T-helper 17 cell (primary cell): ENCODE measurements at places on chromosomes 3 and 15.

DNA sequence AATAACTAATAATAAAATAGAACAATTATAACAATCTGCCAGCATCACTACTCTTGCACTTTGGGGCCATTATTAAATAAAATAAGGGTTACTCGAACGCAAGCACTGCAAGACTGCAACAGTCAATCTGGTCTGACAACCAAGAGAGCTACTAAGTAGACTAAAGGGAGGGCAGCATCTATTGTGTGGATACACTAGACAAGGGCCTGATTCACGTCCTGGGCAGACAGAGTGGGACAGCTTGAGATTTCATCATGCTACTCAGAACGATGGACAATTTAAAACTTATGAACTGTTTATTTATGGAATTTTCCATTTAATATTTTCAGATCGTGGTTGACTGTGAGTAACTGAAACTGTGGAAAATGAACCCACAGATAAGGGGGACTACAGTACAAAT lies 39.5 kb downstream of the TNIK start:
- no peak for DNase-seq

DNA sequence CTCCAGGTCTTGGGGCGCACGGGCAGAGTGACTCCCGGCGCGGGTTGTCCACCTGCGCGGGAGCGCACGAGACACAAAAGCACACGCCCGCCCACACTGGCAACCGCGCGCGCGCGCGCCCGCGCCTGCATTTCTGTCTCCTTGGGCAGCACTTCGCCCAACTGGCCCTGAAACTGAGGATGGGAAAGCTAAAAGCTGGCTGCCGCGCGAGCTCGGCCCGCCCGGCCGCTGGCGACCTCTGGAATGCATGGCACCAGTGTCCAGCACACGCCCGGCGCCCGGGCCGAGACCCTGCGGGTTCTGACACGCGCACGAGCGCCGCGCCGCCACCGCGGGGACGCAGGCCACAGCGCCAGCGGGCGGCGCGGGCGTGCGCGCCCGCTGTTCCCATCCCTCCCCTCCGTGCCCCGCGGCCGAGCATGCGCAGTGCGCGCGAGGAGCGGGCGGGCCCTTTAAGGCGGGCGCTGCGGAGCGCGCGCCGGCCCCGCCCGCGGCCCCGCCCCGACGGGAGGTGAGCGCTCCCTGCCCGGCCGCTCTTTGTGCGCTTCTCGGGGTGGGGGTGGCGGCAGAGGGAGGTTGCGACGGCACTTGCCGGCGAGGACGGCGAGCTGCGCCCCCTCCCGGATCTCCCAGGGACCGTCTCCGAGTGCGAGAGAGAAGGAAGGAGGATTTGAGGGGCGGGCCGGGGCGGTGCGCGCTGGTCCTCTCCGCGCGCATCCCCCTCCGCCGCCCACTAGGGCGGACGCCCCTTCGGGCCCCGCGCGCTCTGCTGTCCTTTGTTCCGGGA lies 1.0 kb upstream of the MEX3B start:
- DNase-seq: peak; percentile 78

DNA sequence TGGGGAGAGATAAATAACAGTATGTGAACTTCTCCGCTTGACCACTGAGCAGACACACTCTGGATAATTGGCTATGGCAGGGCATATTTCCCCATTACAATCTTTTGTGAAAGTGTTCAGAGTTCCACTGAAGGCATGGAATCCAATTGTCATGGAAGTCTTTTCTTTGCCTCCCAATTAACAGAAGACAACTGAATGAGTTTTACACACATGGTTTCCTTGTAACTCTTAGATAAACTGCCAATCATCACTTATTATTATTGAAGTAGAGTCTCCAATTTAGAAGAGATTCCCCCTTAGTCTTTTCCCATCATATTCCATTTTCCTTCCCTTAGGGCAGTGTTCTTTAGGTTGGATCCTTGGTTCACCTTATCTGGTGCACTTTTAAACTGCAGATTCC lies 308.3 kb downstream of the NR2F2 start:
- no peak for DNase-seq

- DNase-seq: no peak
Observed at GRCh38 chr15:57012556-57012955, 94.1 kb downstream of the TCF12 start.

GRCh38 chr15:73386886-73387506 lies 18.2 kb upstream of the HCN4 start:
- no peak for DNase-seq

DNA sequence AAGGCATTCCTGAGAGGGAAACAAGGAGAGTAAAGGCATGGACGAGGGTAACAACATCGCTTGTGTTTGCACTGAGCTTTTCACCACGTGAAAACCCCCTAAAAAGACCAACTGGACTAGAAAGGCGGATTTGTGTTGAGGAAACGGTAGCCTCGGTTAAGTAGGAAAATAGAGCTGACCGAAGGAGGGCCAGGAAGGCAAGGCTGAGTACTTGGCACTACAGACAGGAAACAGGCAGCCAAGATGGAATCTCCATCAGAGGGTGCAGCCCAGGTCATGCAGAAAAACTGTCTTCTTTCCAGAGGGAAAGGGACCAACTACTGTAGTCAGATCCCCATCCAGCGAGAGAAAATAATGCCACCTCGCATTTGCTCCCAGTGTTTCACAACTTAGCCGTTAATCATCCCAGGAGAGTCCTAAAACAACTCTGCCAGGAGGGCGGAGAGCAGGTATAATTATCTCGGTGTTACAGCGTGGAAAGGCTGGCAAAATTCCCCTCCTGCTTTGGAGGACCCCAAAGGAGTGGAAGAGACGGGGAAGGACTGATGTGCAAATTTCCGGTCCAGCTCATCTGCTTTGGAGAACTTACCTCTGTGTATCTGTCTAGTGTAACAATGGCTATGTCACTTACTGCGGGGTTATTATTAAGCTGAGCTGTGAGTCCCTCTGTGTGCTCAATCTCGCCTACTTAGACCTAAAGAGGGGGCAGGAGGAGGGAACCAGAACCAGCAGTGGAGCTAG lies 77.2 kb downstream of the MYO1E start:
- DNase-seq: no peak

- no peak for DNase-seq
Observed at GRCh38 chr3:49642708-49643145, 31.4 kb upstream of the APEH start.

DNA sequence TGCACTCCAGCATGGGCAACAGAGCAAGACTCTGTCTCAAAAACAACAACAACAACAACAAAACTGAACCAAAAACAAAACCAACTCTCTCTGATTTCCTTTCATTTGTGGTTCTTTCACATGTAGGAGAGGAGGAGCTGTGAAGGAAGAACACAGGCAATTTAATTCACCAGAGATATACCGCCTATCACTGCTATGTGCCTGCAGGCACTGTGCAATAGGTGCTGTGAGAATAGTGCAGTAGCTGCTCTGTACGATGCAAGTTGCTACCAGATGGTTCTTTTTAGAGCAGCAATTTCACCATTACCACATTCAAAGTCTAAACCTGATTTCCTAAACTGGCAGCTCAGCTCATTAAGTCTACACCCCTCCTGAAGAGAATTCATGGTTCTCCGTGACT lies 11.3 kb upstream of the PROK2 start:
- DNase-seq: no peak

- DNase-seq: no peak
Observed at GRCh38 chr3:158447408-158447807, 123.6 kb upstream of the MLF1 start.

DNA sequence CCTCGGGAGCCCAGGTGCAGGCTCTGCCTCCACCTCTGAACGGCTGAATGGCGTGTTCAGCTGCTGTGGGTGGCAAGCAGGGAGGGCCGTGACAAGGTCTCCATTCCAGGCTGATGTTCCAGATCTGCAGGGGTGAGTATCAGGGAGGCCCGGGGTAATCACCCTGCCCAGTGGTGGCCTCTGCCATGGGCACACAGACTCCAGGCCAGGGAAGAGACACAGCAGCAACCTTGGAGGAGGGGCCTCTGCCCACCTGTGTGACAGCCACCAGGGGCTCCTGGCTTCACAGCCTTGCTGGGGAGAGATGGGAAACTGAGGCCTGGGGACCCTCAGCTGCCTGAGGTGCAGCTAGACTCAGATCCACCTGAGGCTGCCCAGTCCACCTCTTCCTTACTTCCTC lies 25.6 kb upstream of the ACAD9 start:
- DNase-seq: no peak

DNA sequence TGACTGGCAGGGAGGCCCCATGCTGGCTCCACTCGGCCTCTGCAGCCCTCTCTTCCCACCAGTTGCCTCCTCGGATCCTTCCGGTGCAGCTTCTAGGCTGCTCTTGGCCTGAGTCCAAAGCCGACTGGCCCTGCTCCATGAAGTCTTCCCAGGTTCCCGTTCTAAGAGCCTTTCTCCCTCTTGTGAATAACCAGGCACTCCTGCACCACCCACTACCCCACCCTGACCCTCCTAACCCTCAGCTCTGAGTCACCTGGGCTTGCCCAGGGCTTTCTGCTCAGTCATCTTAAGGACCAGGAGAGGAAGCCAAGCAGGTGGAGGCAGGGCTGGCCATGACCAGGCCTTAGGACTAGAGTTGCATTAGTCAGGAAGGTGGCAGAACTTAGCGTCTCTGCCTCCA lies 28.1 kb upstream of the CNBP start:
- DNase-seq: no peak

DNA sequence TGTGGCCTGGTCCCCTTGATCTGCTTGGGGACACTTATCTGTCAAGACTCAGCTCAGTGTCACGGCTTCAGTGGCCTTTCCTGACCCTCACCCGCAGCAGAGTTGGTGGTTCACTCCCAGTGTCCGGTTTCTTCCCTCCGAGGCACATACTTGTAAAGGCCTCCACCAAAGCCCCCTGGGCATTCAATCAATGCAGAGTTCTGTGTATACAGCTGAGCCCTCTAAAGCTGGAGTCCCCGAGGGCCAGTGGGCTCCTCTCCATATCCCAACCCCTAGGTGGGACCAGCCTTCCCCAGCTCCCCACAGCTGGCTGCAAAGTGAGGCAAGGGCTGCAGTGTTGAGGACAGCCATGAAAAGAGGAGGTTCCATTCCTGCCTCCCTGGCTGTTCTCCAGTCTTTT lies 70.9 kb upstream of the RGMA start:
- no peak for DNase-seq

GRCh38 chr3:137099364-137100219 lies 141.8 kb downstream of the IL20RB start:
- no peak for DNase-seq

DNA sequence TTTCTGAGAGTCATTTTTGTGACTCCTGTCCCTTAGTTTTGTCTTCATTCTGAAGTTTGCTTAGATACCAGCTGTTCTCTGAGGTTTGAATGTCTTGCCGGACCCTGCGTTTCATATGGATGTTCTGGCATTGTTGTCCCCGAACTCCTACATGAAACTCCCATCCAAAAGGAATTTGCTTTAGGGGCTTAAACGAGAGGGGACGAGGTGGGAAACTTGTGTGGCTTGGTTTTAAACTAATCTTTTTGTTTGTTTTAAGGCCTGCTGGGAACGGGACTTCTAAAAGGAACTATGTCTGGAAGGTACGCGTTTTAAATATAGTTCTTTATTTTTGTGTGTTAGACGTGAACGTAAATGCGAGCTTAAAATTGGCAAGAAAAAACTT lies 679 bp downstream of the RPL35A start:
- DNase-seq: no peak

DNA sequence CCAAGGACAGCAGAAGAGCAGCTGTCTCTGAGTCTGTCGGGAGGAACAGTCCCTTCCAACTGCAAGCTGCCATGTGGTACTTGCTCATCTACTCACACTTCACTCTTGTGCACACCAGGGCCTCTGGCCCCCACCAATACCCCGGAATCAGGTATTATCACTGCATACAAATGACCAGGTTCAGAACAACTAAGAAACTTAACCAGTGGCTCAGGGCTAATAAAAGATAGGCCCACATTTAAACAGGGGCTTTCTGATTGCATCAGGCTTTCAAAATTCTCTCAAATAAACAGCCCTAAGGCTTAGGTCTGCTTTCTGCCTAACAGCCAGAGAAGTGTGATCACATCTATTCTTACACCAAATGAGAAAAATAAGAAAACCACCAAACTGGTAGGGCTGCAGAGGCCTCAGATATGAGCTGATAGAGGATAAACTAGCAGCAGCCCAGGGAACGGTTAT lies 20.7 kb downstream of the CCDC12 start:
- no peak for DNase-seq

- no peak for DNase-seq
Observed at GRCh38 chr3:116188231-116188785, 257.0 kb downstream of the LSAMP start.

GRCh38 chr3:101530686-101531047 lies 17.7 kb upstream of the SENP7 start:
- no peak for DNase-seq

- DNase-seq: no peak
Observed at GRCh38 chr15:81024936-81025335, 24.2 kb downstream of the TLNRD1 start.

DNA sequence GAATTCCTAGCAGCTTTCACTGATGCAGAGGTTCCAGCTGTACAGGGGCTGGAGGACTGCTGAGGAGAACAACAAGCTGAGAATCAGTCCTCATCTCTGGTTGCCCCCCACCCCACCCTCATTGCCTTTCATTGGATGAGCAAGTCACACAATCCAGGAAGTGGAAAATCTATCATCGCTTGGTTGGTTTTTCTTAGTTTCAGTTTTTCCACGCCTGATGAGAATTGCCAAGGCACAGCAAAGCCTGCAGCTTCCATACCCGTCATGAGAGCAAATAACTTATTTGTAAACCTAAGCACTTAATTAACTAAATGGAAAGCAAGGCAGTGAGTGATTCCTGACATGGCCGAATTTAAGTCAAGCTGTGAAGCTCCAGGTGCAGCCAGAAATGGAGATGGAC lies 21.4 kb upstream of the LIPC start:
- no peak for DNase-seq

DNA sequence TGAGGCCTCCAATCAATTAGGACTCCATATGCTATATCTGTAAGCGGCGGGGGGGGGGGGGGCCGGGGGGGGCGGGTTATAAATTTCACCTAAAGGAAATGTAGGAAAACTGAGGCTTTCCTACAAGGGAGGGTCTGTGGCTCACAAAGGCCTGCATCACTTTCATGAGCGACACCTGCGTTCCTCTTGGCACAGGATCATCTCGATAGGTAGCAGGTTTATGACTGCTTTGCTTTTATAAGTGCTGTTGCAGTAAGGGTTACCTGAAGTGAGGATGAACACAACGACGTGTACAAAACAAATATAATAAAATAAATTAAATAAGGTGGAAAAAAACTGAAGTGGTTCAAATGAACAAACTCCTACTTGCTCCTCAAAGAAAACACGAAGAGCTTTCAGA lies 194.3 kb downstream of the FOXP1 start:
- no peak for DNase-seq

- no peak for DNase-seq
Observed at GRCh38 chr3:33790091-33790490, 8.3 kb upstream of the PDCD6IP start.
